ENCODE measurements at places on chromosomes 5 and 9.

GRCh38 chr9:107064378-107064777, 201.4 kb downstream of the ZNF462 start:
- DNase-seq: no peak

- DNase-seq: no peak
Measured at GRCh38 chr5:170860415-170860814, 1.4 kb upstream of the RANBP17 start.

DNA sequence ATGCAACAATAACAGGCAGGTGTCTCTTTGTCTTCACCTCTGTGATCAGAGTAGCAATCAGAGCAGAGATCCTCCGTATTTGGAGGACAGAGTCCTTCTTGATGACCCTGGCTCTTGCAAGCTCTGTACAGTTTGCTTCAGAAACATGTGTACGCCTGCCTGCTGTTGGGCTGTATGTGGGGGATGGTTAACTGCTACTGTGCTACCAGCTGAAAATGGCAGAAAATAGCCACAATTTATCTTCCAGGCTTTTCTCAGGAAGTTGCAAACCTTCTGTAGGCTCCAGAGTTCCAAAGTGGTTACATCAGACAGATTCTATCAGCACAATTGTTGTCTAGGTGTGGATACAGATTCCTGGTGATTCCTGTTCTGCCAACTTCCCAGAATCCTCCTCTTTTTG, 35.5 kb downstream of the DDX46 start:
- no peak for DNase-seq

- no peak for DNase-seq
Measured at GRCh38 chr5:156623381-156624040, 226.6 kb upstream of the PPP1R2B start.

GRCh38 chr5:146877783-146878475, 628 bp downstream of the PPP2R2B start:
- peak; percentile 32 for DNase-seq
